ENCODE measurements at places on chromosomes 7 and 10. TPM values are rescaled to one million over a fixed set of nuclear protein-coding genes. Genes with fewer than 3 reads are reported as not detected.

BMPER gene
- total RNA-seq: 2.9 TPM

FKBP6 gene
- not detected for total RNA-seq

DOCK1 gene
- total RNA-seq: 14.3 TPM

GRIFIN gene
- not detected for total RNA-seq

LRRC61 gene
- 13.5 TPM for total RNA-seq

EIF4EBP2 gene
- 47.3 TPM for total RNA-seq

CYP2E1 gene
- total RNA-seq: 14.7 TPM

Data from frontal cortex (tissue), 4 donors.